Testis (tissue), 5 donors: ENCODE measurements at places on chromosomes 2 and 18. TPM values are rescaled to one million over a fixed set of nuclear protein-coding genes. Genes with fewer than 3 reads are reported as not detected.

The GRB14 gene
- total RNA-seq, result 59.0 TPM

The ANO7 gene
- total RNA-seq, result 2.5 TPM

The PAX8 gene
- 5.4 TPM for total RNA-seq

The CETN1 gene
- total RNA-seq, result 53.3 TPM

The HOXD13 gene
- total RNA-seq, result not detected

The FAM110C gene
- 16.3 TPM for total RNA-seq

The EFR3B gene
- total RNA-seq, result 3.7 TPM

The NEB gene
- 5.7 TPM for total RNA-seq

The RAMP1 gene
- 8.9 TPM for total RNA-seq

The NETO1 gene
- 4.2 TPM for total RNA-seq

The HOXD4 gene
- 13.3 TPM for total RNA-seq

- H3K4me3 ChIP-seq, result no peak overlapping the region
- no peaks in the 10 kb centered on the region for H3K36me3 ChIP-seq
- H3K4me1 ChIP-seq, result peaks cover 8% of the 10 kb centered on the region
These were observed 10.9 kb downstream of the IMPA2 start for GRCh38 chr18:11992096-11992790.

DNA sequence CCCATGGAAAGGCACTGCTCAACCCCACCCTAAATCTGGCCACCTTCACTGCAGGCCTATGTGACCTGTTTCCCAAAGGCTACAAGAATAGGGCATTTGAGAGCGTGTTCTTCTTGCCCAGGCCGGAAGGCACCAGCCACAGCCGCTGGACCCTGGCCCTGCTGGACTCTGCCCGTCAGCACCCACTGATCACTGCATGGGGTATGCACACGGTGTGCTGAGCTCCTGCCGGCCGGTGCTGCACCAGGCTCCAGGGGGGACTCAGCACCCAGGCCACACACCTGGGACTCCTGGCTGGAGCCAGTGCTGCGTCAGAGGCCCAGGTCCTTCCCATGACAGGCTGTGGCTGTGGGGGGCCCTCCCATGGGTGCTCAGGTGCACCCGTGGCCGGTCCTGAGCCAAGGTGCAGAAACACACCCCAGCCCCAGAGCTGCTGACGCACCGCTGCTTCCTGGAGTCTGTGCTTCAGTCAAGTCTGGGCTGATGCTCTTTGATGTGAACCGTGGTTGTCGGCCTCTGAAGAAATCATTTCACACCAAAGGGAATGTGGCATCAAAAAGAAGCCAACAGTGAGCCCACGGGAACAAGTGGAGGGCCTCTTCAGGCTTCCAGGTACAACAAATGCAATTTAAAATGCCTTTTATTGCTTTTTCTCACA is 6.5 kb downstream of the KCNG2 start:
- no peak for DNase-seq
- H3K4me1 ChIP-seq, result no peaks in the 10 kb centered on the region
- H3K36me3 ChIP-seq, result no peaks in the 10 kb centered on the region
- H3K27me3 ChIP-seq, result no peaks in the 10 kb centered on the region

DNA sequence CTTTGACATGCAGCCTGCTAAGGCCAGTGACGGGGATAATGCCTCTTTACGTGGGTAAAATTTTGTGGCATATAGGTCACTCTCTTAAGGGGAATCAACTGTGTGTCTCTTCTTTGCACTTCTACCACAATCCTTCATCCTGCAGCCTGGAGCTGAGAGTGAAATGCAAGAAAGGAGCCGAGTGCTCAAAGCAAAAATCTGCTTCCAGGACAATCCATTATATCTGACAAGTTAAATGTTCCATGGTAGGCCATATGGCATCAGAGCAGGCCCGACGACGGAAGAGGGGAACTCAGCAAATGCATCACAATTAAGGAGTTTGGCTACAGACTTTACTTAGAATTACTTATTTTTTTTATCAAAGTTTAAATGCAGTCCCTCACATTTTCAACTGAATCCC is 171.2 kb downstream of the TCF4 start:
- peaks cover 4% of the 10 kb centered on the region for H3K4me1 ChIP-seq
- H3K27ac ChIP-seq, result no peak overlapping the region
- no peak overlapping the region for H3K4me3 ChIP-seq
- no peak for DNase-seq
- H3K36me3 ChIP-seq, result no peaks in the 10 kb centered on the region

DNA sequence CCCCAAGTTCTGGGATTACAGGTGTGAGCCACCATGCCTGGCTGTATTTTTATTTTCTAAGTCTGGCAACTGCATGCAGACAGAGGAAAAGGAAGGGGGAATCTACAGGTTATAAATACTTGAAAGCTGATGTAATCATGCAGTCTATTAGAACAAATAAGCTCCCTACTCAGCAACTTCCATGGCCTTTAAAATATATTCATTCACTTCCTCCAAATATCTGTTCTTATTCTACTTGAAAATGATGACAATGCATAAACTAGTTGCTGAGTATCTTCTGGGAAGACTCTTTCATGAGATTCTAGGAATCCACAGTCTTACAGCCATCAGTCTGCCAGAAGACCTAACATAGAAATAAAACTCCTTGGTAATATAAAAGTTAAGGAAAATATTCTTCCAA is 66.9 kb upstream of the NCKAP5 start:
- H3K27me3 ChIP-seq, result no peaks in the 10 kb centered on the region
- H3K4me3 ChIP-seq, result no peak overlapping the region
- H3K27ac ChIP-seq, result no peak overlapping the region
- H3K4me1 ChIP-seq, result no peaks in the 10 kb centered on the region
- DNase-seq, result no peak

DNA sequence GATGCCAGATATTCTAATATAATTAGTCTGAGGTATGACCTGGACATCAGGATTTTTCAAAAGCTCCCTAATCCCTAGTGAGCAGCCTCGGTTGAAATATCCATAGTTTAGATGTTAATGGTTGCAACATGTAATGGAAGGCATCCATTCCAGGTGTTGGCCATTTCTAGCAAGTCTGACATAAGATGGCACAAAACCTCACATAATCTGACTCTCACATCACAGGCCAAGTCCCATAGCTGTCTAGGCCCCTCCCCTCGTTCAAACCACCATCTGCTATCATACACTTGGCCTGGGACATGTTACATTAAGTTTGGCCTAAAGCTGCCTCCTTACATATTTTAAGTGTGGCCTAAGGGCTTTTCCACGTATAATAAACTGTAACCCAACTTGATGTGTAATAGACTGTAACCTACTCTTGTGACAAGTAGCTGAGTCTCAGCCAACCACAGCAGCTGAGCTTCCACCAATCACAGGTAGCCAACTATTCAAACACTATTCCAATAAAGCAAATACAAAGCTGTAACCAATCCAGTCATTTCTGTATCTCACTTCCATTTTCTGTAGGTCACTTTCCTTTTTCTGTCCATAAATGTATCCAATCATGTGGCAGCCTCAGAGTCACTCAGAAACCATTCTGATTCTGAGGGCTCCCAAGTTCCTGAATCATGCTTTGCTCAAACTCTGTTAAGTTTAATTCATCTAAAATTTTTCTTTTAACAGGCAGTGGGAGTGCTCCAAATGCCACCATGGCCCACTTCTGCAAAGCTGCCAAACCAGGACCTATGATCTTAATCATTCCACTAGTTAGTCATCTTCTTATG is 59.4 kb downstream of the ADD2 start:
- no peaks in the 10 kb centered on the region for H3K27me3 ChIP-seq
- H3K4me3 ChIP-seq, result no peak overlapping the region
- no peaks in the 10 kb centered on the region for H3K36me3 ChIP-seq
- no peaks in the 10 kb centered on the region for H3K4me1 ChIP-seq

DNA sequence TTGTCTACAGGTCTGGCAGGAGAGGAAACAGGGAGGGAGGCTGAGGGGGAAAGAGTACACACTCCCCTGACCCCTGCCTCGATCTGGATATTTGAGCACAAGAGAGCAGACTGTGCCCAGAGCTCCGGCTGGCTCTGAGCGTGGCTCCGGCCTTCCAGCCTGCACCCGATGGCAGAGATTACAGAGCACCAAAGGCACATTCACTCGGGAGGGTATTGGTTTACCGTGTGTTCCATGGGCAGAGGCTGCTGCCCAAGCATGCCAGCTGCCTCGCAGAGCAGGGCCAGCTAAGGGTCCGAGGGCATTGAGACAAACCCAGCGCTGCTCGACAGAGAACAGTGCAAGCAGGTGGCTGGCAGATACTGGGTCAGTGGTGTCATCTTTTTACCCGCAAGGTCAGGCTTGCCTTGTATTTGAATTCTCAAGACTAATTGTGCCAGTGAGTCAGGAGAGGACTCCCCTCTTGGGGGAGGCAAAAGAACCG is 132.2 kb downstream of the TNS1 start:
- peaks cover 13% of the 10 kb centered on the region for H3K4me1 ChIP-seq
- H3K36me3 ChIP-seq, result no peaks in the 10 kb centered on the region
- H3K27me3 ChIP-seq, result no peaks in the 10 kb centered on the region
- no peak overlapping the region for H3K27ac ChIP-seq

DNA sequence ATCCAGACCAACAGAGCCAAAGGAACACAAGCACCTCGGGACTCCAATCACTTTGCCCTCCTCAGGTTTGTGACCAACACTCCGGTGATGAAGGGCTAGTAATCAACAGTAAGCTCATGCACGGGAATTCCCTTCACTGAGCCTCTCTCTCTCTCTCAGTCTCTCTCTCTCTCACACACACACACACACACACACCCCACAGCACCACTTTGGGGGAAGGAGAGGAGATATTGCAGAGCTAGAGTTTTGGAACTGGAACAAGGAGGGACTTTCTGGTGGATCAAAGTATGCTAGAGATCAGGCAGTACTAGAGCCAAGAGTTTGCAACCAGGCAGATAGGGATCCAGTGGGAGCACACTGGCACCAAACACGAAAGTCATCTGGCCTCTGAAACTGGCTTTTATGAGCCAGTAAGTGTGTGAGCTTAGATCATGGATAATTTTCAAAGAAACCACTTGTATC is 98.7 kb downstream of the ANKRD44 start:
- H3K27ac ChIP-seq, result no peak overlapping the region
- no peak for DNase-seq
- H3K4me3 ChIP-seq, result no peak overlapping the region
- H3K36me3 ChIP-seq, result no peaks in the 10 kb centered on the region

GRCh38 chr2:240963868-240964703 is 34.3 kb upstream of the SNED1 start:
- H3K36me3 ChIP-seq, result no peaks in the 10 kb centered on the region
- H3K4me3 ChIP-seq, result no peak overlapping the region
- no peak overlapping the region for H3K27ac ChIP-seq
- peaks cover 52% of the 10 kb centered on the region for H3K4me1 ChIP-seq
- peak; percentile 13 for DNase-seq
- no peaks in the 10 kb centered on the region for H3K27me3 ChIP-seq

- H3K27me3 ChIP-seq, result no peaks in the 10 kb centered on the region
- H3K36me3 ChIP-seq, result no peaks in the 10 kb centered on the region
- H3K27ac ChIP-seq, result no peak overlapping the region
- no peaks in the 10 kb centered on the region for H3K4me1 ChIP-seq
- no peak overlapping the region for H3K4me3 ChIP-seq
These were observed 86.1 kb upstream of the UPP2 start for GRCh38 chr2:158015428-158016076.

DNA sequence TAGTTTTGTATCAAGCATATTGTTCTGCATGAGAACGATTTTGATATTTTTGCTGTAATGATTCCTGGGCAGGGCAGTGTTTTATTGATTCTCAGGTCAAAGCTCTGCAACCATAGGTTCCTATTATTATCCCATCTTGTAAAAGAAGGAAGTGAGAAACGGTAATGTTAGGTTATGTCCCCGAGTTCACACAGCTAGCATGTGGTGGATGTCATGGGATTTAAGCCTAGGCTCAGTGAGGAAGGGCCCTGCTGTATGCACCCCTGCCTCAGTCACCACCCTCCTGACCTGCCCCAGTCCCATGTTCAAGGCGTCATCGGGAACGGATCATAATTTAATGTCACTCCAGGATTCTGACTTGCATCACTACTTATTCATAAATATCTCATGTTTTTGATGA is 10.7 kb downstream of the ACP1 start:
- peaks cover 10% of the 10 kb centered on the region for H3K4me1 ChIP-seq
- no peak for DNase-seq
- H3K27ac ChIP-seq, result no peak overlapping the region
- no peaks in the 10 kb centered on the region for H3K27me3 ChIP-seq

DNA sequence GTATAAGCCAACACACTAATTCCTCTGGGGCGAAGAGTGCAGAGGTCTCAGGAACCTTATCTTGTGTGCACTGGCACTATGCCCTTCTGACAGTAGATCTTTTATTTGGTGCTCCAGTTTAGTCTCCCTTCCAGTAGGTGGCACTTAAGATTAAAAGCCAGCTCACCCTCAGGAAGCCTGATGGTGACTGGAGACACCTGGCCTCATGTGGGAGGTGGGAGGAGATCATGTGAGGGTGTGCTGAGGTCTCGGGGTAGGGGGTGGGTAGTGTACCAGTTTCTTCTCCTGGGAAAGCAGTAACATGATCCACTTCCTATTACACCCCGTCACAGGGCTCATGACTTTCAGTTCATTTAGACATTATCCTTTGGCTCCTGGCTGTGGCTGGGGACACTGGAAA is 654.9 kb downstream of the ADCYAP1 start:
- H3K4me3 ChIP-seq, result no peak overlapping the region
- no peak overlapping the region for H3K27ac ChIP-seq
- H3K36me3 ChIP-seq, result no peaks in the 10 kb centered on the region
- no peaks in the 10 kb centered on the region for H3K4me1 ChIP-seq

GRCh38 chr2:177547122-177547521 is 154.5 kb downstream of the AGPS start:
- DNase-seq, result no peak
- no peak overlapping the region for H3K27ac ChIP-seq
- no peaks in the 10 kb centered on the region for H3K27me3 ChIP-seq
- no peaks in the 10 kb centered on the region for H3K36me3 ChIP-seq

DNA sequence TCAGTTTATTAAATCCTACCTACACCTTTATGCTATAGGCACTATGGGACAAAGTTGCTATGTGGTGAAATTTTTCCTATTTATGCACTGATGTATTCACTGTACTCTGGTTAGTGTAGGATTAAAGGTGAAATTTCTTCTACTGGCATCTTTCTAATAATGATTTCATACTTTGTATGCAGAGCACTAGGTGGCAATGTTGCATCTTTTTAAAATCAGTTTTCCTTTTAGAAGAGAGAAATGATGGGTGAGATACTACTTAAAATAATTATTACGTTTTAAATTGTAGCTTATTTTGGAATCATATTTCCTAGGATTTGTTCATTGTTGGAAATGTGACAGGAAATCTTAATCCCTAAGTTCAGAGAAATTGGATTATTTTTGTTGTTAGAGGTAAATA is 150.9 kb downstream of the CD8B2 start:
- H3K4me1 ChIP-seq, result no peaks in the 10 kb centered on the region
- no peaks in the 10 kb centered on the region for H3K36me3 ChIP-seq
- no peaks in the 10 kb centered on the region for H3K27me3 ChIP-seq
- no peak overlapping the region for H3K4me3 ChIP-seq
- DNase-seq, result no peak
- no peak overlapping the region for H3K27ac ChIP-seq

- peaks cover 6% of the 10 kb centered on the region for H3K4me1 ChIP-seq
- DNase-seq, result no peak
- no peak overlapping the region for H3K4me3 ChIP-seq
- H3K27ac ChIP-seq, result no peak overlapping the region
- H3K36me3 ChIP-seq, result no peaks in the 10 kb centered on the region
- no peaks in the 10 kb centered on the region for H3K27me3 ChIP-seq
These were observed 41.3 kb upstream of the LPIN2 start for GRCh38 chr18:3054214-3054613.

- no peak overlapping the region for H3K4me3 ChIP-seq
- DNase-seq, result no peak
- no peaks in the 10 kb centered on the region for H3K36me3 ChIP-seq
- H3K27ac ChIP-seq, result no peak overlapping the region
- H3K4me1 ChIP-seq, result no peaks in the 10 kb centered on the region
These were observed 96.5 kb upstream of the HS6ST1 start for GRCh38 chr2:128414946-128415778.
